ENCODE measurements at places on chromosomes 5 and 9.

DNA sequence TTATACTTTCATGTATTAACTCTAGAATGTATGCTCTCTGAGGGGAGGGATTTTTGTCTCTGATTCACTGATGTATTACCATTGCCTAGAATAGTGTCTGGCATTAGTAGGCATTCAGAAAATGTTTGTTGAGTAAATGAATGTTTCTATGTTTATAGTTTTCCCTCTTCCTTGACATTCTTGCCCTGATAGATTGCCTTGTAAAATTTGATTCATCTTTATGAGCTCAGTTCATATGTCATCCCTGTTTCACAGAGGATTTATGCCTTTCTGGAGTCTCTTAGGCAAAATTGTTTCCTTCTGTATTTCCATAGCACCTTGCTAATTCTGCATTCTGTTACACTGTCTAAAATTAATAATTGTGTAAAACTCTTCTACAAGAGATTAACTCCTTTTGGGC, 72.3 kb downstream of the RASA1 start:
- no peak for DNase-seq

DNA sequence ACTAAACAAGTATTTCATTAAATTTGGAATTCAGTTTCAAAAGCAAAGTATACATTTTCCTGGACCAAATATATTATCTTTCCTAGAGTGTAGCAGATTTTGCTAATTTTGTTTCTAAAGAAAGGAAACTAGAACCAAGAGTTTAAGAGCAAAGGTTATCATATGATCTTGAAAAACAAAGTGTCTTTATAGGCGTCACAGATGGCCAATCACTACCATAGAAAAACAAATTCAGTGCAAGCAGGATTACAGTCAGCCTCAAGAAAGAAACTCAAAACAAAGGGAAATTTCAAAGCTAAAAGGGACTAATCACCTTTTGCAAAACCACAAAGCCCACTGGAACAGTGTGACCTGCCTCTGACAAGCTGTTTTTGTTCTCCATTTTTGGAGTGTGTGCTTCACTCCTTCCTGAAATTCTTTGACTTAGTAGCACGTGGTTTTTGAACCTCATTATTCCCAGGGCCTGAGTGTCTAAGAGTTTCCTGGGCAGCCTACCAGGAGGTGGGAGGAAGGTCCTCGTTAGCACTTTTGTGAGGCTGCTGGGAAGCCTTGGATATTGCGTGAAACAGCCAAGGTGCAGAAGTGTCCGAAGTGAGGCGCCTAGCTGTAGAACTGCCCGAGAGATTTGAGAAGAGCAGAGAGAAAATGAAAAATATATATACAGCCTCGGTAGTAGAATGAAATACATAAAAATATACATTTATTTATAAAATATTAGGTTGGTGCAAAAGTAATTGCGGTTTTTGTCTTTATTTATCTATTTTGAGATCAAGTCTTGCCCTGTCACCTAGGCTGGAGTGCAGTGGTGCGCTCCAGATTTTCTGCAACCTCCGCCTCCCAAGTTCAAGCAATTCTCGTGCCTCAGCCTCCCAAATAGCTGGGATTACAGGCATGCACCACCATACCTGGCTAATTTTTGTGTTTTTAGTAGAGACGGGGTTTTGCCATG, 246.1 kb downstream of the MARCHF11 start:
- DNase-seq = no peak

DNA sequence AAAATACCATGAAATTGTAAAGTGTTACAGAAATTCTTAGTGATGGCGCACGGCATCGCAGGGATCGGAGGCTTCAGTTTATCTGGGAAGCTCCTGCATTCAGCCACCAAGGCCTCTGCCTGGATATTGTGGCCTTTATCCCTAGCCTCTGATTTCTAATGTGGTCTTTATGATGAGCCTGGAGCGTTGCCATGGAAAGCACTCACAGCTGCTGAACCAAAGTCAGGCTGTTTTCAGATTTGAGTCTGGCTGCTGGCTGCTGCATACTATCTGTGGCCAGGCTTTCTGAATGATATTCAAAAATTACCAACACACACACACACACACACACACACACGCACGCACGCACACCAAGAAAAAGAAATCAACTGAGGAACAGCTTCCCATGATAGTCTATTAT, 101.1 kb upstream of the ZNF366 start:
- DNase-seq = peak; percentile 35

DNA sequence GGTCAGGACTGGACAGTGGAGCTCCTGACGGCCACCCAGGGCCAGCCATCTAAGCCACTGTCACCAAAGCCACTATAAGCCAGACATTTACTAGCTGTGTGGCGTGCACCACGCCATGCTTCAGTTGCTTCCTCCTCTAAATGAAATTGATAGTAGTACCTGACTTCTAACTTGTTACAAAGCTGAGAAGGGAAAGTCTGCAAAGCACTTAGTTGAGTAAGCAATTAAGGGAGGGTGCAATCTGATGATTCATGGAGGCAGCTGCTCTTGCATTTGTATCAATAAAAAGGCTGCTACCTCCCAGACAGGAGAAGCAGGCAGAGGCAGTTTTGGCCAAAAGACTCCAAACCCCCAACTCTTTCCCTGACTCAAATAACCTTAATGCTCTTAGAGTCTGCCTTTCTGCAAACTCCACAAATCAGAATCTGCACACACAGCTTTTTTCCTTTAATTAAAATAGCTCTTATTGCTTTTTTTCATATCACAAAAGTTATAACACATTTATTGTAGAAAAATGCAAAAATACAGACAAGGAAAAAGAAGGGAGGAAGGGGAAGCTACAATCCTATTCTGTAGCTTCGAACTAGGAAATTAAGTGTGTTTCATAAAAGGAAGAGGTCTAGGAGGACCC, 19.3 kb upstream of the RAPGEF1 start:
- no peak for DNase-seq

GRCh38 chr9:130823435-130823834, 11.6 kb upstream of the ABL1 start:
- DNase-seq = peak; percentile 21

DNA sequence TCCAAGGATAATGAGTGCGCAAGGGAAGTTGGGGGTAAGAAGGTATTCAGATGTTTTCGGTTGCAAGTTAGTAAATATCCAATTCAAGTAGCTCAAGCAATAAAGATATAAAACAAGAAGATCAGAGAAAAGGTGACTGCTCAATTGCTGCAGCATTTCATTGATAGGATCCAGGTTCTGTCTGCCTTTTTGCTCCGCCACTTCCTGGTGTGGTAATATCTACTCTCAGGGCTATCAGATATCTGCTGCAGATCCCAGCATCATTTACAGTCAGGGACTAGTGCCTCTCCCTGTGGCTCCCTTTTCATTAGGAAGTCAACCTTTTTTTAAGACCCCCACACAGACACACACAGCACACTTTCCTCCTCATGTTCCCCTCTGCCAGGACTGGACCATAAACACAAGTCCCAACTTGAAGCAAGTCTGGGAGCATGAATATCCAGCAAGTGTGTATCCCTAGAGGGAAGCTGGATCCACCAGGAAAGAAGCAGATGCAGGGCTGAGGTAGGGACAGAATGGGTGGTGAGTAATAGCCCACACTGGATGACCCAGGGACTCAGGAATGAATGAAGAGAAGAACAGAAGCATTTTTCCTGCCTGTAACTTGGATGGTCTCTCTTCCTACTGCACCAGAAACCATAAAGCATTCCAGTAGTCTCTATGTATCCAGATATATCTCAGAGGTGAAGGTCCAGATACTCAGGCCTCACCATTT, 53.7 kb downstream of the ZNF622 start:
- no peak for DNase-seq

DNA sequence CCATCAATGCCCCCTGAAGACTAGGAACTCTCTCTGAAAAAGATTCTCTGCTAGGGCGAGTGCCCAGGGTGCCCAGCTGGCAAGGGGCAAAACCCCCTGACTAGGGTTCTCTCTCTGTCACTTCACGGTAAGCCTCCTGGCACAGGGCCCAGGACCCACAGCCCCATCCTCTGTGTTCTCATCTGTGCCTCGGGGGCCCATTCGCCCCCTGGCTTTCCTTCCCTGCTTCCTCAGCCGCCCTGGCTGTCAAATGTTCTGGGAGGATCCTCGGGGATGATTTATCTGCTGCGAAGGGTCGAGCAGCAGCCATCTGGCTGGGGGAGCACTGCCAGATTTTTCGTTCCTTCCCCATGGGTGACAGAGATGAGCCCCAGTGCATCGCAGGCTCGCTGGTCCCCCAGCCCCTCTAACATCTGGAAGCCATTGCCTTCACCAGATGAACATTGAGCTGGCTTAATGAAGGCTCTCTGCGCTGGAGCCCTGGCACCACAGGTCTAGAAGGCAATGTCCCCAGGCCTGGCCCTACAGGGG, 24.2 kb downstream of the HMCN2 start:
- no peak for DNase-seq

GRCh38 chr9:116716438-116716837, 29.3 kb downstream of the TRIM32 start:
- DNase-seq = no peak

GRCh38 chr5:121462441-121462840, 389.2 kb upstream of the FTMT start:
- DNase-seq = no peak

DNA sequence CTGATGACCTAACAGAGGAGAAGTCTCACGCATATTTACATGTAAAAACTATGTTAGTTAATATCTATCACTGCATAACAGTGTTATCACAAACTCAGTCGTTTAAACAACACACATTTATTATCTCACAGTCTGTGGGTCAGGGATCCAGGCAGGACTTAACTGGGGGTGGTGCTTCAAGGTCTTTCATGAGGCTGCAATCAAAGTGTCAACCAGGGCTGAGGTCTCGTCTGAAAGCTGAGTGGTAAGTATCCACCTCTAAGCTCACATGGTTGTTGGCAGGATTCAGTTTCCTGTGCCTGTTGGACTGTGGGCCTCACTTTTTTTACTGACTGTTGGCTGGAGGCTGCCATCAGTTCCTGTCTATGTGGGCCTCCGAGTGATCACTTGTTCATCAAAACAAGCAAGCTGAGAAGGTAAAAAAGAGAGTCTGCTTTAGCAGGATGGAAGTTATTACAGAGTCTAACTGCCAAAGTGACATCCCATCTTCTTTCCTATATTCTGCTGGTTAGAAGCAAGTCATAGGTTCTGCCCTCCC, 188.6 kb downstream of the CARTPT start:
- DNase-seq = no peak

DNA sequence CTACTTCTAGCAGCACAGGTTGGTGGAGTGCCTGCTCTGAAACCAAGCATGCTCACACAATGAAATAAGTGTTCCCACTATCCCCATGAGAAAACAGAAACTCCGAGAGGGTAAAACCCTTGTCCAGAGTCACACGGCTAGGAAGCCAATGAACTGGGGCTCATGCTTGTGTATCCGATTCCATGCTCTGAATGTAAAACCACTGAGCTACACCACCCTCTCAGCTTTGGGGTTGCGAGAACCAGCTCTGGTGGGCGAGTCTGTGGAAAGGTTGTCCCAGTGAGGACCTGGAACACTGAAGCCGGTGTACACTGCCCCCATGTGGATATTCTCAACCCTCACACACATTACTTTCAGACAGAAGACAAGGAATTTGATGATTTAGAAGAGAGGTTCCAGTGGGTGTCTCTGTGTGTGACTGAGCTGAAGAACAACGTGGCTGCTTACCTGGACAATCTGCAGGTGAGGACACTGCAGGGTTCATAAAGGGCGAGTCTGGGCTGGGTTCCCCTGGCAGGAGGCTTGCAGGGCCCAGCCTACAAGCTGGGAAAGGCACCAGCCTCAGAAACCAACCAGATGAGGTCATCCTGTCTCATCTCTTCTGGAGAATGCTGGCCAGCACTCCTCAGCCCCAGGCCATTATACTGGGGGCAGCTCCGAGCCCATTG, 37.4 kb downstream of the ARHGEF37 start:
- DNase-seq = peak; percentile 50

GRCh38 chr9:134010310-134011173, 14.7 kb upstream of the BRD3OS start:
- DNase-seq = no peak

- no peak for DNase-seq
Observed at GRCh38 chr5:140546851-140547507, 483 bp upstream of the EIF4EBP3 start.

- no peak for DNase-seq
Observed at GRCh38 chr9:72791436-72791835, 161.4 kb downstream of the ALDH1A1 start.

DNA sequence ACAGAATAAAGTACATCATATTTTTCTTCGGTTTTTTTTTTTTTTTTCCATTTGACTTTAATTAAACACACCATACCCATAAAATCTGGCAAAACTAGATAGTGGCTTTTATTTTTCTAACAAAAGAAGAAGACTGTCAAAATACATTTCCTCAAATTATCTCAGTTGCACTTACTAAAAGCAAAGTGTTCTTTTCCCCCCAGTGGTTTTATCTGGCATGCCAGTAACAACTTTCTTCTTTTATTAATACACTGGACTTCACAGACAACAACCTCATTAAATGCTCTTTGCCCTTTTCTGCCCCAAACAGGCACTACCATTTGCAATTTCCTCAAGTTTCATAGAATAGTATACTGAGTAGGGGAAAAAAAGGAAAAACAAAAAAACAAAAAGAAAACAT, 1792.3 kb downstream of the EFNA5 start:
- no peak for DNase-seq

DNA sequence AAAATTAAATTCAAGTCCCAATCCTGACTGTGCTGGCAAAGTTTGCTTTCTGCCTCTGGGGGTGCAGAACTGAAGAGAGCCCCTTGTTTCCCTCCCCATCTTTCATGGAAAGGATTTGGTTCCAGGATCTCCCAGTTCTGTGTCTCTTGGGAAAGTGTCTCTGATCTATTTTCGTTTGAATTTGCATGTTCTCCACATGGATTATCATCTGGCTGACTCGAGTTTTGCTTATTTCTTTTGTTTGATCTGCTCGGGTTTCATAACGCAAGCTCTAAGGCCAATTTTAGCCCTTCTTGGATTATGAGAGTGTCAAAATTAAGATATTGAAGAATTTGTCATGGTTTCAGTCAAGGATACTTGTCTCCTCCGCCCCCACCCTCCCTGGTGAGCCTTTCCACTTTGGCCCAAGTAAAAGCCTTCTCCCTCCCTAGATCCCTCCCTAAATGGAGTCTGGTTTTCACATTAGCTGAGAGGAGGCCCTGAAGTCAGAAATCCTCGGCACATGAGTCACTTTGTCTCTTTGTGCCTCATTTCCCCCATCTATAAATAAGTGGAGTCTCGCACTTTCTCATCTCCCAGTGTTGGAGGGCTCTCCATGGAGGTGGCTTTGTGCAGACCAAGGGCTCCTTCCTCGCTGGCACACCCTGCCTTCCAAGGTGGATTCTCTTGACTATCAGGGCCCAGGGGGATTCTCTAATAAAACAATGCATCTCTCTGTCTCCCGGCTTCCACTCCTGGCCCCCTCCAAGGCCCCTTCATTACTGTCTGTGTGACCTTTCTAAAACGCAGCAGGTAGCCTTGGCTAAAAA, 17.3 kb downstream of the ADRB2 start:
- DNase-seq = no peak

DNA sequence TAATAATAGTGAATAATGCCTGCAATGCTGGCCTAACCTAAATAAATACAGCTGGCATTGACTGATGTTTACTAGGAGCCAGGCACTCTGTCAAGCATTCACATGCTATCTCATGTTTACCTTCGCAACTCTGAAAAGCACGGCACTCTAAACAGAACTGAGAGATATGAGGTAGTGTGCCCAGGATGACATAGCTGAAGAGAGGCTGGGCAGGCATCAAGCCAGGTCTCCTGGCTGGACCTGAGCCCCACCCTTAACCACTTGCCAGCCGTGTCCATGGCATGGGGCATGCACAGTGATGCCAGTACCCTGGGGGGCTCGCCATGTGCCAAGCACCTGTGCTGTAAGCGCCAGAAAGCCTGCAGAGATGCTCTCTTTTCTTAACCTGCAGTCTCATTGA, 119.4 kb upstream of the MVB12B start:
- no peak for DNase-seq
